BE2C (cell line): ENCODE measurements at places on chromosomes 5 and 9.

- DNase-seq = no peak
Observed at GRCh38 chr5:174479325-174479724, 245.1 kb upstream of the MSX2 start.

GRCh38 chr9:76400534-76401096, 6.4 kb upstream of the RFK start:
- no peak for DNase-seq

- DNase-seq = no peak
Observed at GRCh38 chr9:134488331-134489280, 153.0 kb upstream of the COL5A1 start.

- peak; percentile 11 for DNase-seq
Observed at GRCh38 chr9:134189470-134190231, 25.3 kb upstream of the RNU6ATAC start.
